Thymus (tissue), 14 donors: ENCODE measurements at places on chromosomes 16 and 17.

- no peak for DNase-seq
Observed at GRCh38 chr16:12763517-12763916, 40.2 kb downstream of the CPPED1 start.

- DNase-seq, result no peak
Observed at GRCh38 chr16:19913340-19913645, 28.6 kb upstream of the GPRC5B start.

DNA sequence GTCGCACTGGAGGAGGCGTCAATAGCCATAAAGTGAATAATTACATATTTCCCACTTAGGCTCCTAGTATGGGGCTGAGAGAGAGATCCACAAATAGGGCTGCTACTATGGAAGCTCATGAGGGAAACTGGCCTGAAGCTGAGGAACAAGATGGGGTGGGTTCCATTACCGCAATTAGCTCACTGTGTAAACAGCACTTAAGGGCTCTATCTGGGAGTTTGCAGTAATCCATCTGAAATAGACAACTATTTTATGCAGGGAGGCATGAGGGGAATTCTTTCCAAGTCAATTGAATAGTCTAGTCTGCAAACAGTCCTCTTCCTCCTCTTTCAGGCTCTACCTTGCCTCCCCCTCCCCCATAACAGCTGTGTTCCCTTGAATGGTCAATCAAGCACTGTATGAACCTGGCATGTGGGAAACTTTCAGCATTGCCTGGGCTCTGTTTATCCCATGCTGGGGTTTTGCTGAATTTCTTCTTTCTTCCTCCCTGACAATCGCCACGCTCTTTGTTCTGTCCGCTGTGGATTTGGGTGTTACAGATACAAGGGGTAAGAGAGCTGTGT is 56.1 kb upstream of the MAF start:
- no peak for DNase-seq

DNA sequence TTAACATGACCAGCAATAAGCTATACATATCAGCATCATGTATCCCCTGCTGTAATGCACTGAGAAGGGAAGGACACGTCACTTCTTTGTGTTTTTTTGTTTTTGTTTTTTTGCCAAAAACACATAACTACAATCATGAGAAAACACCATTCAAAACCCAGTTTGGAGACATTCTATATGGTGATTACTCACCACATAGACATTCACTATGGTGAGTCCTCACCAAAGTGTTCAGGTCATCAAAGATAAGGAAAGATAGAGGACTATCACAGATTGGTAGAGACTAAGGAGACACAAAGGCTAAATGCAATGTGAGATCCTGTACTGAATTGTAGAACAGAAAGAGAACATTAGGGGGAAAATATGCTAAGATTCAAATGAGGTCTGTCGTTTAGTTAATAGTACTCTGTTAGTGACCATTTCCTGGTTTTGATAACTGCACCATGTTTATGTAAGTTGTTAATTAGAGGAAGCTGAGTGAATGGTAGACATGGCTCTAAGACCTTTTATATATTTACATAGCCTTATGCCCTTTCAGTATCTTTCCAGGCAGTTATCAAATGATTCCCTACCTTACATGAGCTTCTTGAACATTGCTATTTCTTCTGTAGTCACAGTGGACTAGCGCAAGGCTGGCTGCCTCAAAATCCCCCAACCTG is 46.6 kb downstream of the PIK3R5 start:
- DNase-seq, result no peak

DNA sequence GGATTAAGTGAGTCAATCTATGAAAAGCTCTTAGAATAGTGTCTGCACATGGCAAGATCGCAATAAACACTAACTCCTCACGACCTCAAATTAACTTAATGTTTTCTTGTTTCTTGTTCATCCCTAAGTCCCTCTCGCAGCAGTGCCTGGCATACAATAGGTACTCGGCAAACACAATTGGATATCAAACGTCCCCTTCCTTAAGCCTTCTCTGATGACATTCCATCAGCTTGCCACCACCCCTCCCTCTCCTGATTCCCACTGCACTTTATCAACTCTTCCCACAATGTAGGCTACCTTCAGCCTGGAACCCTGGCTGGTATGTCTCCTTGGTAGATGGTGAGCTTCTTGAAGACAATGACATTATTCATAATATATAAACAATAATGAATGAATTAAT is 33.3 kb downstream of the CCDC42 start:
- DNase-seq, result no peak

GRCh38 chr16:2820836-2821486 is 3.9 kb downstream of the PRSS21 start:
- DNase-seq, result no peak

- DNase-seq, result no peak
Observed at GRCh38 chr17:40457369-40457768, 14.1 kb downstream of the IGFBP4 start.

GRCh38 chr17:21105064-21105894 is 21.5 kb upstream of the DHRS7B start:
- no peak for DNase-seq

DNA sequence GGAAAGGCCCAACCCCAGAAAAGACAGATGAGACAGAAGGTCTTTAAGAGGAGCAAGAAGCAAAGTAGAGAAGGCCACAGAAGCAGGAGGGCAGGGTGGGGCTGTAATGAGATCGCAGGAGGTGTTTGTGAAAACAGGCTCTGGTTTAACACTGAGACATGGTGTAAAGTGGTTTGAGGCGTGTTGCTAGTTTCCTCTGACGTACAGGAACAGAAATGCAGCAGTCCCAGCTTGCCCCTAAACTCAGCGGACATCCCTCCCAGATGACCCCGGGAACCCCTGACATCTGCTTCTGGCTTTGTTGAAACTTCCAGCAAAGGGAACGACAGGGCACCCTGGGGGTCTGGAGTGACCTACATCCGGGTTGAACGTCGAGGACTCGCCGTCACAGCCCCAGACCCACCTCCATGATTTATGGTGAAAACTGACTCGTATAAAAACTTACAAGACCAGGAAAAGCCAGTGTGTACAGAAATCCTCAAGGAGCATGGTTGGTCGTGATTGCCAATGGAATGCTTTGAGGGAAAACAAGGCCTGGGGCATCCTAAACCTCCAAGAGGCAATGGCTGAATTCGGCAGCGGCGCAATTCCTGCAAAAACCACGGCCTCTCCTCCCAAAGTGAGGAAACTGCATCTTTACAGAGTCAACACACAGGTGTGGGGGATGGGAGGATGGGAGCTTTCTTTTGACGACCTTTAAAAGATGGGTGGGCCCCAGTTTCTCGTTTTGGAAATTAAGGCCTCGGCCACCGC is 25.8 kb downstream of the LITAF start:
- no peak for DNase-seq

DNA sequence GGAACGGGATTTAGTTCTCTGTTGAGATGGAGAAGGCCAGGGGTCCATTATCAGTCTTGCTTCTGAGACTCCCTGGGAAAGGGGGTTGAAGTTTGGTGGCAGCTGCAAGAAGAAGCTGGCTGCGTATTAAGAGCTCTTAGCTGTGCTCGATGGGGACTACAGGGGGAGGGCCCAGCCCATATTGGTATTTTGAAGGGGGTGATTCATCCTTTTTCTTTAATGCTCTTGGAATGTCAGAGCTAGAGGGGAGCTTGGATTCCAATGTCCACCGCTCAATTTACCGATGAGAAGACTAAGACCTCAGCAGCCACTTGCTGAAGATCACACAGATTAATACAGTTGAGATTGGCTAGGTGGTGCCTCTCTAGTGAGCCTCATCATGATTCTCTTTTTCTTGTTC is 5.0 kb downstream of the NOG start:
- DNase-seq, result no peak

- no peak for DNase-seq
Observed at GRCh38 chr17:59470624-59471297, 94.6 kb upstream of the DHX40 start.

DNA sequence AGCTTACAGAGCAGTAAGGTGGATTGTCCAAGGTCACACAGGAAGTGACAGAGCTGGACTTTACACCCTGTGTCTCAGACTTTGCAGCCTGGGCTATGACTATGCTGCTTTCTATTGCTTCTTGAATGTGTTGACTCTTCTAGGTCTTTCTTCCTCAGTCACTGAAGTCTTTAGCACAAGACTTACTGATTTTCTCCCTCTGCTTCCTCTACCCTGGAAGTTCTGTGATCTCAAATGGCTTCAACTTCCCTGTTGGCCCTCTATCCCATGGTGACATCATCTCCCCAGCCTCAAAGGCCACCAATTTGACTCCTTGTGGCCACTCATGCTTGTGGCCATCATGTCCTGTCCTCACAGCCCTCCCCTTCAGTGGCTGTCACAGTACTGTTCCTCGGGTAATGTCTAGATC is 181.3 kb downstream of the HS3ST3A1 start:
- no peak for DNase-seq

GRCh38 chr17:4554441-4554996 is 665 bp downstream of the MYBBP1A start:
- no peak for DNase-seq

GRCh38 chr17:83078378-83079351 is 744 bp upstream of the METRNL start:
- DNase-seq, result no peak

DNA sequence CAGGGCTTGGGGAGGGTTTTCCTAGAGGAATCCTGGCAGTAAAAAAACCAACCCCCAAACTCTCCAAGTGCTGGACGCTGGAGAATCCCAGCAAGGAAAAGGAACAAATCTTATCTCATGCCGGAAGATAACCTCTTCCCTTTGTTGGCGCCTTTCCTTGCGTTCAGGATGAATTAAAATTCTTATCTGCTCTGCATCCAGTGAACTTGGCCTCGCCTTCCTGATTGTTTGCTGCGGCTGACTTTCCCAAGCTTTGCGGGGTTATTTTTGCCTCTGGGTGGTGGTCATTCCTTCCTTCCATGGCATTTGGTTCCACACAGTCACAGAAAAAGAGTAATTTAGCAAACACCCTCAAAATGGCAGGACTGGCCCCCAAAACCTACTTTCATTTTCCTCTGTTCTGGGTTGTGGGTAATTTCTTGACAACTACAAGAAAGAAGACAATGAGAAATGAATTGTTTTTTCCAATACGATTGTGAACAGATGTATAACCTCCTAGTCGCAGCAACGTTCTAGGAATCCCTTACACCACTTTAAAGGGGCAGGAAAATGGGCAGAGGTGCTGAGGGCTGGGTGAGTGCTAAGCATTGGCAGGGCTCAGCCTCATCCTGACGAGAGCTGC is 77.8 kb downstream of the MRC2 start:
- DNase-seq, result no peak

DNA sequence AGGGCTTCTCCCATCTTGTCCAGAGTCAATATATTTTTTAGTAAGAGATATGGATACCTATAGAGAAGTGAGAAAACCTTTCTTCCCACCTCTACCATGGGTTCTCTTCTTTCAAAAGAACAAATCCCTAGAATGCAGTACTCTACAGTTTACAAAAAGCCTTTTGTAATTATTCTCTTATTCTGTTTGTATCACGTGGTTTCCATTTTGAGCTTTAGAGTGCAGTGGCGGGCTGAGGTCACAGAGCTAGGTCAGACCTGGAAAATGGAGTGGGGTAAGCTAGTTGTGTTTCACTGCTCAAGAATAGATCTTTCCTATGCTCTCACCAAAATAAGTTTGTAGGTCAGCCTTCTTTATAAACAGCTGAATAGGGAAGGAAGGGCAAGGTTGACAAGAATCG is 85.3 kb upstream of the MAF start:
- DNase-seq, result no peak

DNA sequence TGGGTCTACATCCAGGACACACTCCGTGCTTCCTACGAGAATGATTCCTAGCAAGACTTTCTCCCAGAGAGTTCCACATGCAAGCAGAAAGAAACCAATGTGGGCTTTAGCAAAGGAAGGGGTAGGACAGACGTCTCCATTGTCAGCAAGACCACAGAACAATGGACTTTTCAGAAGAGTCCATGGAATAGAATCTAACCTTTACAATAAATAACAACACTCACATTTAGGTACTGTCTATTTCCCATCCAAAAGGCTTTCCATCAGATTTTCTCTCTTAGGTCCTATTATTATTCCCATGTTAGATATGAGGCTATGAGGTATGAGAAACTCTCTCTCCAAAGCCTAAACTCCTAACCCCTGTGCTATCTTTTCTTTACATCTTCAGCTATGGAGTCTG is 360.9 kb downstream of the GRIN2A start:
- DNase-seq, result no peak

DNA sequence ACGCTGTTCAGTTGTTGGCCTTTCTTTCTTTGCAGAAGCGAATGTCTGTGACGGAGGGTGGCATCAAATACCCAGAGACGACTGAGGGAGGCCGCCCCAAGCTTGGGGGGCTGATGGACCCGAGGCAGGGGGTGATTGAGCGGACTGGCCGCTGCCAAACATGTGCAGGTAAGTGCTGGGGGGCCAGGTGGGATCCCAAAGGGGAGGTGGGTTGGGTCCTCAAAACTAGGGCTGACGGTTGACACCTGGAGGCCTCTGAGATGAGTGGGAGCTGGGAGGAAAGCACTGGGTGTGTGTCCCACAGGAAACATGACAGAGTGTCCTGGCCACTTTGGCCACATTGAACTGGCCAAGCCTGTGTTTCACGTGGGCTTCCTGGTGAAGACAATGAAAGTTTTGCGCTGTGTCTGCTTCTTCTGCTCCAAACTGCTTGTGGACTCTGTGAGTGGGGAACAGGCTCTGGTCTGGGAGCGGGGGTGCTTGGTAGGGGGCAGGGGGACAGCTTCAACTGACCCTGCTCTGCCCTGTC is 11.8 kb downstream of the POLR2A start:
- no peak for DNase-seq

DNA sequence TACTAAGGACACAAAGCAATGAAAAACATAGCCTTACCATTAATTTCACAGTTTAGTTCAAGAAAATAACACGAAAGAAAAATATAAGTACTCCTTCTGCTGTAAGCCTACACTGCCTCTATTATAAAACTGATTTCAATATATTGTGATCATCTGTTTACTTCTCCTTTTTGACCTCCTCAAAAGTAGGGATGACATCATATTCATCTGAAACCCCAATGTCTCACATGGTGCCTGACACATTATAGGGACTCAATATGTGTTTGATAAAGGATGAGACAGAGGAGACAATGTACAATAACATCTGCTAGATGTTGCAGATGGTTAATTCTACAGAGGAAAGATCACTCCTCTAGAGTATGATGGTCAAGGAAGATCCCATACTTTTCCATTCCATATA is 118.4 kb upstream of the NOG start:
- DNase-seq, result no peak
